ENCODE measurements at places on chromosomes 6 and 20. TPM values are rescaled to one million over a fixed set of nuclear protein-coding genes. Genes with fewer than 3 reads are reported as not detected.

BCAS1 gene
- not detected for total RNA-seq

HMGN3 gene
- 62.1 TPM for total RNA-seq

TFAP2D gene
- total RNA-seq, result not detected

TXLNB gene
- total RNA-seq, result 0.95 TPM

LRRN4 gene
- not detected for total RNA-seq
